ENCODE measurements at places on chromosomes 7 and 10. TPM values are rescaled to one million over a fixed set of nuclear protein-coding genes. Genes with fewer than 3 reads are reported as not detected.

GRCh38 chr10:63614371-63614891 lies 93.2 kb downstream of the REEP3 start:
- no peak for DNase-seq

Gene ZNF853
- polyA plus RNA-seq: 14.8 TPM

DNA sequence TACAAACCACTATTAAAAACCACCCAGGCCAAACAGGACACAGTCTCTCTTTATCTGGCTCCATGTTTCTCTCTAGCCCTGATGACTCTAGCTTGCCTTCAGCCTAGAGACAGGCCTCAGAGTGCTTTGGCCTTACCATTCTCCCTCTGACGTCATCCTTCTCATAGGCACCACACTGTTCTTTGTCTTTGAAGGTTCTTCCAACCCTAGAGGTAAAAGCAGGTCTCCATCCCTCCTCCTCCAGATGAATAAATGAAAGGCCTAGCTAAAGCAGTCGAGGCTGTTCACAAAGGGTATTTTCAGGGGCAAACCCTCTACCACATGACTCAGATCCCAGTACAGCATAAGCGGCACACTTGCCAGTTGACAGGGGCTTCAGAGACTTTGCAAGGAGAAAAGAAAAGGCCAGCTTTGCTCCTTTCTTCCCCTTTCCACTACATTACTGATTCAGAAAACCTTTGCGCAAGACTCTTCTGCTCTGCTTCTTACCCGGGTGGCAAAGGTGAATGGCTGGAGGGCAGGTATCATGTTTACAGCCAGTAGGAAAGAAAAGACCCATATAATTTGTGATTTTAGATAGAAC lies 14.8 kb downstream of the NFE2L3 start:
- DNase-seq: no peak

Gene SPDYE6
- 0.16 TPM for polyA plus RNA-seq

Gene PAX4
- not detected for polyA plus RNA-seq

DNA sequence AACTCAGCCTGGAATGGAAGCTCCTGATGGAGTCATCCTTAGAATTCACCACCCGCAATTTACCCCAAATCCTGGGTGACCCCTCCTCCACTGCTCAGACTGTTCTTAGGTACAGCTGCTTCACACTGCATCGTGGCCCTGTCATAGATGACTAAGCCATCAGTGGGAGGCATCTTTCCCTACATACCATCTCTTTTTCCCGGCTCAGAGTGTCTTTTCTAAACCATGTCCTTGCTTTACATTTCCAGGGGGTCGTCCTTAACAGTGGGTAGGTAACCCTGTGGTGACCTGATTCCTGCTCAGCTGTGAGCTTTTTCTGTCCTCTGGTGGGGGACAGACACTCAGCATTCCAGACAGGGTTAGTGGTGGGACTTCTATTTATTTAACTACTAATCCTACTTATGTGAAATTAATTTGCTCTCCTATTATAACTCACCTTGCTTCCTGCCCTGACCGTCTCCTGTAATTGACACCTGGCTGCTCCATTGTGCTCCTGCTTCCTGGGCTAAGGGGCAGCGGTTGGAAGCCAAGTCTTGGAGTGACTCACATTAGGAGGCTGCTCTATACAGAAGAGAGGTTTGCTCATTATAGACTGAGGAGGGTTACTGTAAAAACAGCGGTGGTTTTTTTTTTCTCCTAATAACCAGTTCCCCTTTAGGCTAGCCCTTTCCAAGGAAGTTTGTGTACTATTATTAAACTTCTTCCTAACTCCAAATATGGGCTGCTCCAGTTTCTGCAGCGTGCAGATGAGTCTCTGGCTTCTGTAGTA lies 40.6 kb downstream of the PYROXD2 start:
- DNase-seq: no peak

Data from left renal pelvis (tissue), 4 donors.